ENCODE measurements at places on chromosomes 3 and 15.

DNA sequence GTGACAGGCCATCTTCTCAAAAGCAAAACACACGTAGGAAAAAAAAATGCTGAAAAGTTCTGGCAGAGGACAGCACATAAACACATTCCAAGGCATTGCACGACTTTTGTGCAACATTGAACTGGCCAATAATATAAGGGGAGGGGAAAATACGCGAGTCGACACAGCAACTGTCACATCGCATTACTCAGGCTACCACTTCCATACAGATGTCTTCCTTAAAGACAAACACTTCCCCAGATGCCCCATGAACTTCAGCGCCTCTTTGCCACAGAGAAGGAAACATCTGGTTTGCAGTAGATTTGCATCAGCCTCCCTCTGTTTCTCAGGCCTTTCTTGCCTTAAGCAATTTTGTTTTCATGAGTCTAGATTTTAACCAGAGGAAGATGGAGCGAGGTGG, 144.4 kb upstream of the IGF1R start:
- H3K27me3 ChIP-seq, result no peaks in the 10 kb centered on the region
- DNase-seq, result no peak
- no peaks in the 10 kb centered on the region for H3K4me1 ChIP-seq
- no peak overlapping the region for H3K4me3 ChIP-seq
- H3K27ac ChIP-seq, result no peak overlapping the region

GRCh38 chr3:72606005-72606800, 242.0 kb downstream of the SHQ1 start:
- H3K4me3 ChIP-seq, result no peak overlapping the region
- DNase-seq, result no peak
- no peaks in the 10 kb centered on the region for H3K27me3 ChIP-seq
- no peaks in the 10 kb centered on the region for H3K36me3 ChIP-seq
- H3K27ac ChIP-seq, result no peak overlapping the region

GRCh38 chr15:90807074-90807785, 61.2 kb upstream of the FURIN start:
- no peaks in the 10 kb centered on the region for H3K27me3 ChIP-seq
- no peak overlapping the region for H3K4me3 ChIP-seq
- H3K27ac ChIP-seq, result no peak overlapping the region
- no peak for DNase-seq

DNA sequence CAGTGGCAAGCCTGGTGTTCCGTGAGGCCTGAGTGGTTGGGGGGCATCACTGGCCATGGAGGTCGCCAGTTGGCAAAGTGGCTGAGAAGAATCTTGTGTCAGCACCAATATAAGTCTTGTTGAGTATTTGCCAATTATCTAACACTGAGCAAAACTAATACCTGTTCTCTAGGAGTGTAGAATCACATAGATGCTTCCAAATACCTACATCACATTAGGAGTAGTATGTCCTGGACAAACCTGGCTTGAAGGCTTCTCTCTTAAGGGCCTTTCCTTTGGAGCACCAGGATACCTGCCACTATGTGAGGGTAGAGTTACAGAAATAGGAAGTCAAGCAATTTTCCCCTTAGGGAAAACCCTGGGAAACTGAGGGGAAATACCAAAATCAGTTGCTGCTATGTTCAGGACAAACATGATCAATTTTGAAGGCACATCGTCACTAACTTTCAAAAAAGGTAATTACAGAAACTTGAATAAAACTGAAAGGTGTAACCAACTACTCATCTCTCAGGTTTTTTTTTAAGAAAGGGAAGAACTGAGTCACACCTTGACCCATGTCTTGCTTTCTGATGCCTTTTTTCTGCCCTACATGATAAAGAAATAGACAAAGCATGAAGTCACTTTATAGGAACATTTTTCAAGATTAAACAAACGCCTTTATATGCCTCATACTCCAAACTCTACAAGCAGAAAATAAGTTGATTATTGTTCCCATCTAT, 100.4 kb downstream of the IMPG2 start:
- no peak for DNase-seq
- H3K4me1 ChIP-seq, result no peaks in the 10 kb centered on the region

DNA sequence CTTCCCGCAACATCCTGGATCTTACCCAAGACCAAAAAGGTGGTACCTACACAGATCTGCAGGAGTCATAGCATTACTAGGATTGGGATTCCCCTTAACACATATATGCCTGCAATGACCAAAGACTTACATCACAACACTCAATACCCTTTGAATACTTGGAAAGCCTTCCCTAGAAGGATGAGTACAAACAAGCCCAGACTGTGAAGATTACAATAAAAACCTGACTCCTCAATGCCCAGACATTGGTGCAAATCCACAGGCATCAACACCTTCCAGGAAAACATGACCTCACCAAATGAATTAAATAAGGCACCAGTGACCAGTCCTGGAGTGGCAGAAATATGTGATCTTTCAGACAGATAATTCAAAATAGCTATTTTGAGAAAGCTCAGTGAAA, 326.8 kb downstream of the TBL1XR1 start:
- DNase-seq, result no peak
- no peaks in the 10 kb centered on the region for H3K36me3 ChIP-seq
- H3K27me3 ChIP-seq, result no peaks in the 10 kb centered on the region
- no peak overlapping the region for H3K27ac ChIP-seq
- no peak overlapping the region for H3K4me3 ChIP-seq

DNA sequence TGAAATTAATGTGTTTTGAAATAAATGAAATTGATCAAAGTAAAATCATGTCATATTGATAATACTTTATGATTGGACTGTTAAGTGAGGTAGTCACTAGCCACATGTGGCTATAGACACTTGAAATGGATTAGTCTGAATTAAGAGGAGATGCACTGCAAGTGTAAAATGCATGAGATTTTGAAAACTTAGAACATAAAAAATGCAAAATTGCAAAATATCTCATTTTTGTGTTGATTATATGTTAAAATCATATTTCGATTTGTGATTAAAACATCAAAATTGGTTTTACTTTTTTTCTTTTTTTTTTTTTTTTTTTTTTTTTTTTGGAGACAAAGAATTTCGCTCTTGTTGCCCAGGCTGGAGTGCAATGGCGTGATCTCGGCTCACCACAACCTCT, 23.2 kb downstream of the CAPN7 start:
- H3K36me3 ChIP-seq, result peaks cover 3% of the 10 kb centered on the region
- H3K4me3 ChIP-seq, result no peak overlapping the region
- no peaks in the 10 kb centered on the region for H3K27me3 ChIP-seq
- no peaks in the 10 kb centered on the region for H3K4me1 ChIP-seq

- no peak for DNase-seq
- H3K27me3 ChIP-seq, result no peaks in the 10 kb centered on the region
- H3K4me3 ChIP-seq, result no peak overlapping the region
- H3K4me1 ChIP-seq, result no peaks in the 10 kb centered on the region
- H3K27ac ChIP-seq, result no peak overlapping the region
- H3K36me3 ChIP-seq, result no peaks in the 10 kb centered on the region
These were observed 28.6 kb downstream of the POMGNT2 start for GRCh38 chr3:43077261-43077660.

Data from MM.1S (cell line).